ENCODE measurements at places on chromosomes 5 and 9. TPM values are rescaled to one million over a fixed set of nuclear protein-coding genes. Genes with fewer than 3 reads are reported as not detected.

CDC14B gene
- total RNA-seq = 1.0 TPM

FOXD4L3 gene
- not detected for total RNA-seq

PRRX2 gene
- total RNA-seq = 3.4 TPM

FOXD4 gene
- not detected for total RNA-seq

FCN2 gene
- total RNA-seq = not detected

DNA sequence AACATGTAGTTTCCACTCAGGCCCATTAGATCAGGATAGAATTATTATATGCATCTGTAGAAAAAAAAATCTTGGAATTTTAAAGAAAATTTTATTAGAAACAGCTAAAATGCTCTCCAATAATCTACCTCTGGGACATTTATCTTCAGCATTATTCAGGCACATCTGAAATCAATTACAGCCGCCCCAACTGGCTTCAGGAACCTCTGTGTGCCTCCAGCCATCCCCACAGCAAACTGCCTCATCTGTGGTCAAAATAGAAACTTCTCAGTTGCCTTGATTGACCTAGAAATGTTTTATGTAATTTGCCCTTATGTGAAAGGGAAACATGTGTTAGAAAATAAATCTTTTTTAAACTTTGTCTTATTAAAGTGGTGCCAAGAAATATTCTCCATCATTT lies 120.1 kb upstream of the LPAR1 start:
- H3K27me3 ChIP-seq = no peaks in the 10 kb centered on the region
- no peaks in the 10 kb centered on the region for H3K4me1 ChIP-seq
- no peaks in the 10 kb centered on the region for H3K36me3 ChIP-seq

GRCh38 chr9:123253204-123253603 lies 15.2 kb downstream of the STRBP start:
- no peak overlapping the region for H3K27ac ChIP-seq
- no peaks in the 10 kb centered on the region for H3K27me3 ChIP-seq
- H3K4me1 ChIP-seq = peaks cover 5% of the 10 kb centered on the region
- H3K36me3 ChIP-seq = no peaks in the 10 kb centered on the region
- no peak for DNase-seq

GRCh38 chr5:157400741-157401495 lies 59.1 kb upstream of the NIPAL4 start:
- no peak overlapping the region for H3K4me3 ChIP-seq
- peaks cover 9% of the 10 kb centered on the region for H3K4me1 ChIP-seq
- H3K36me3 ChIP-seq = peaks cover 3% of the 10 kb centered on the region
- peaks cover 5% of the 10 kb centered on the region for H3K27me3 ChIP-seq
- DNase-seq = no peak

DNA sequence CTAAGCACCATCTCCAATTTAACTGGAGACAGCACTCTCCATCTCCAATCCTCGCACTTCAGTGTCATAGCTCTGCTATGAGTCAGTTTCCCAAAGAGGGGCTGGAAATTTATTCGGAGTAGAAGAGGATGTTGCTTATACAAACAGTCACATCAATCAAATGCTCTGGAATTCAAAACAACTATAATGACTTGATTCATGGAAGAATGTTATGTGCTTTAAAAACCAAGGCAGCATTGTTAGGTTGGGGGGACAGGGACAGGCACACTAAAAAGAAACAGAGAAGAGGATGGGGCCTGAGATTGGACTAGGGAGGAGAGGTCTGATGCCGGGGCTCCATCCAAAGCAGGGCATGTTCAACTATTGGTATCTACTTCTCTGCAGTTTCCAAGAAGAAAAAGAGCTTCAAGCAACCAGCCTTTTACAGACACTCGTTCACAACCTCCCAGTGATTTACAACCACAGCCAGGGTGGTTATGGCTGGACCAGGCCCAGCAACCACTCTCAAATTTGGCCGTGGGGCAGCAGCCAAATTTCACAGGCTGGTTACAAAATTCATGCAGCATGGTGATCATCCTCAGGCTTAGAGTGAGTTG lies 117.5 kb upstream of the ZNF366 start:
- H3K27ac ChIP-seq = no peak overlapping the region
- no peak overlapping the region for H3K4me3 ChIP-seq
- no peaks in the 10 kb centered on the region for H3K36me3 ChIP-seq
- peaks cover 13% of the 10 kb centered on the region for H3K27me3 ChIP-seq

DNA sequence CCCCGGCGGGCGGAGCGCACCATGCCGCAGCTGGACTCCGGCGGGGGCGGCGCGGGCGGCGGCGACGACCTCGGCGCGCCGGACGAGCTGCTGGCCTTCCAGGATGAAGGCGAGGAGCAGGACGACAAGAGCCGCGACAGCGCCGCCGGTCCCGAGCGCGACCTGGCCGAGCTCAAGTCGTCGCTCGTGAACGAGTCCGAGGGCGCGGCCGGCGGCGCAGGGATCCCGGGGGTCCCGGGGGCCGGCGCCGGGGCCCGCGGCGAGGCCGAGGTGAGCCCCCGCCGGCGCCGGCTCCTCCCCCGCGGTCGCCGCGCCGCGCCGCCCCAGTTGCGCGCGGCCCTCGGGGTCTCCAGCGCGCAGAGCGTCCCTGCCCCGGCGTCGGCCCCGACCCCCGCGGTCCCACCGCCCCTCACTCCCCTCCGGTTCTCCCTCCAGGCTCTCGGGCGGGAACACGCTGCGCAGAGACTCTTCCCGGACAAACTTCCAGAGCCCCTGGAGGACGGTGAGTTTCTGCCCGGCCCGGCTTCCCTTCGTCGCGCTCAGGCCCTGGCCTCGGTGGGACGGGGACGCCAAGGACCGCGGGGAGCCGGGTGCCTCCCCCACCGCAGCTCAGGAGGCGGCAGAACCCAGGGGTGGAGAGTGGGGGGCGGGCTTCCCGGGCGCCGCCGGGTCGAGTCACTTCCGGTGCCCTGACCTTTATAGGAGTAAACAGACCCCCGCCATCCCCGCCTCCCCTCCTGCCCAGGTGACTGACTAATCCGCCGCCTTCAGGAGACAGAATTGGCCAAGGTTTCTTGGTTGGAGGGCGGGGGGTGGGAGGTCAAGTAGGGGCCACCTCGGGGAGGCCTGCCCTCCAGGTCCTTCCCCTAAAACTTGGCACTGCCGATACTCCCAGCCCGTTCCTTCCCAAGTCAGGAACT lies 665 bp downstream of the TCF7 start:
- H3K4me1 ChIP-seq = peaks cover 70% of the 10 kb centered on the region
- H3K4me3 ChIP-seq = peak overlapping the region; percentile 79
- H3K36me3 ChIP-seq = peaks cover 45% of the 10 kb centered on the region

DNA sequence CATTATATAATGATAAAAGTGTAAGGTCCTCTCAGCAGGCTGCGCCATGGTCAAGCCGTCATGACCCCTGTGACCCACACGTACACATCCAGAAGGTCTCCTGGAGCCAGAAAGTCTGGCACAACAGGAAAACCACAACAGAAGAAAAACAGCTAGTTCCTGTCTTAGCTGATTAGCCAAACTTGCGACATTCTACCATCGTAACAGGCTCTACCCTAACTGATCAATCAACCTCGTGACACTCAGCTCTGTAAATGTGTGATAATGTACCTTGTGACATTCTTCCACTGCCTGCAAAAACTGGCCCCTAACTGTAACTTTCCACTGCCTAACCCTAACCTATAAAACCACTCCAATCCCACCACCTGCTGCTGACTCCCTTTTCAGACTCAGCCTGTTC lies 316.4 kb upstream of the TUSC1 start:
- H3K4me1 ChIP-seq = no peaks in the 10 kb centered on the region
- no peak overlapping the region for H3K4me3 ChIP-seq
- H3K27me3 ChIP-seq = no peaks in the 10 kb centered on the region
- DNase-seq = no peak
- H3K36me3 ChIP-seq = no peaks in the 10 kb centered on the region

DNA sequence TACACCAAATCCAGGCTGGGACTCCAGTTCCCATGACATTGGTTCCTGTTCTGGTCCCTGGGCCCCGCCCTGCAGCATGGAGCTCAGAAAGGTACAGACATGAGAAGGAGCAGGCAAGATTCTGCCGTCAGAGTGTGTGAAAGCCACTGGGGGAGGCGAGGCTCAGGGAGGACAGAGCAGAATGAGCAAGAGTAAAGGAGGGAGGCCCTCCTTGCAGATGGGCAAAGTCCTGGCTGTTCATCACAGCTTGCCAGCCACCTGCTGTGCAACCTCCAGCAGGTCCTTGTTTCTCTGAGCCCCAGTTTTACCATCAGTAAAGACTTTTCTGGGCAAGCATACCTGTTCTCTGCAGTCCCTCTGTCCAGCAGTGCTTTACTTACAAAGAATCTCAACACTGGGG lies 73.3 kb downstream of the HRH2 start:
- H3K27me3 ChIP-seq = peaks cover 14% of the 10 kb centered on the region
- H3K4me1 ChIP-seq = peaks cover 2% of the 10 kb centered on the region
- H3K27ac ChIP-seq = no peak overlapping the region
- no peak for DNase-seq

DNA sequence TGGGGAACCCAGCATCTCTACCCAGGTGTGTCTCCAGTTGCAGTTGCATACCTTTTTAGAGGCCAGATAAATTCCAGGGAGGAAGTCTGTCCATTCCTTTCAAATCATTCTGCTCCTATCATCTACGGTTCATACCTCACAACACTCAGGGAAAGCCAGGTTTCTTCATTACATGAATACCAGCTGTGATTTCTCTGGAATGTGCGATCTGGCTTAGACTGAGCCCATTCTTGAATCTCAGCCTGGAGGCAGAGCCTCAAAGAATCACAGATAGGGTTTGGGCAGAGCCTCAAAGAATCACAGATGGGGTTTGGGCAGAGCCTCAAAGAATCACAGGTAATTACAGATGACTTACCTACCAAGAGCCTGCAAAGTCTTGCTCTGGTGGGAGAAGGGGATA lies 7.2 kb downstream of the P4HA2 start:
- H3K27me3 ChIP-seq = no peaks in the 10 kb centered on the region
- peaks cover 18% of the 10 kb centered on the region for H3K36me3 ChIP-seq
- no peak overlapping the region for H3K4me3 ChIP-seq
- no peak for DNase-seq

GRCh38 chr5:83482961-83483360 lies 11.4 kb downstream of the VCAN start:
- peaks cover 8% of the 10 kb centered on the region for H3K27me3 ChIP-seq
- H3K27ac ChIP-seq = no peak overlapping the region

DNA sequence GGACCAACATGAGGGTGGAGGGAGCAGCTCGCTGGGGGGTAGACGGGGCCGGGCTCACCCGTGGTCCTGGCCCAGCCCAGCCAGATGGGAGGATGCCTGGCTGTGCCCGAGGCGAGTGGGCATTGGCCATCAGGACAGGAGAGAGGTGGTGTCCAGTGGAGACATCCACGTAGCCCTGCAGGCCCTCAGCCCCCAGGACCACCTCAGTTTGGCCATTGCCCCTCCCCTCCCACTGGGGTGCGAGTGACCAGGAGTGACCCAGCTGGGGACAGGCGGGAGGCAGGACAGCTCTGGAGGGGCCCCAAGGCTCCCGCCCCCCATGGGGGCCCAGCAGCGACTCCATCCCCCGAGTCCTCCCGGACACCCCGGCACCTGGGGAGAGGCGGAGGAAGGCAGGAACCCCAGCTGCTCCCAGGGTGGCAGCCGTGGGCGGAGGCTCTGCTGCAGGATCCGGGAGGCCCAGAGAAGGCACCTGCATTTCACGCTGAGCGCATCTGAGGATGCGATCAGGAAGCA lies 8.3 kb downstream of the NOXA1 start:
- no peak for DNase-seq
- H3K27me3 ChIP-seq = no peaks in the 10 kb centered on the region
- no peaks in the 10 kb centered on the region for H3K36me3 ChIP-seq
- no peak overlapping the region for H3K27ac ChIP-seq
- H3K4me1 ChIP-seq = no peaks in the 10 kb centered on the region

GRCh38 chr9:127574072-127574993 lies 37.7 kb upstream of the STXBP1 start:
- peak overlapping the region; percentile 88 for H3K27ac ChIP-seq
- peak overlapping the region; percentile 77 for H3K4me3 ChIP-seq
- H3K36me3 ChIP-seq = no peaks in the 10 kb centered on the region
- H3K4me1 ChIP-seq = peaks cover 61% of the 10 kb centered on the region
- no peaks in the 10 kb centered on the region for H3K27me3 ChIP-seq

- H3K27me3 ChIP-seq = no peaks in the 10 kb centered on the region
- no peak for DNase-seq
- no peaks in the 10 kb centered on the region for H3K4me1 ChIP-seq
These were observed 291.3 kb upstream of the PCSK5 start for GRCh38 chr9:75599126-75599525.

DNA sequence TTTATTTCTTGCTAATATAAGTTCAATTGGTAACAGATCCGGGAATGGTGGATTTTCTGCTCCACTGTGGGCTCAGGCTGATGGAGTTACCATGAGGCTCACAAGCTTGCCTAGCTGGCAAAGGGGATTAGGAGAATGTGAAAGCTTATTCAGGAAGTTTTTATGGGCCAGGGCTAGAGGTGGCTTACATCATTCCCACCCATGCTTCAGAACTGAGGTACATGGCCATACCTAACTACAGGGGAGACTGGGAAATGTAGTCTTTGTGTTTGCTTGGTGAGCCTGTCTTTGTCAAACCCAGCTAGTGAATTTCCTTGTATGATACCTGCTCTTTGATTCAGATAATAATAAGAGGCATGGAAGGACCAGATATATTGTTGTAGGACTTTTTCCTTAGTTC lies 105.9 kb upstream of the DHFR start:
- H3K27me3 ChIP-seq = no peaks in the 10 kb centered on the region
- H3K4me3 ChIP-seq = no peak overlapping the region
- peak overlapping the region; percentile 82 for H3K27ac ChIP-seq
- DNase-seq = no peak
- peaks cover 55% of the 10 kb centered on the region for H3K4me1 ChIP-seq

- H3K27ac ChIP-seq = no peak overlapping the region
- no peaks in the 10 kb centered on the region for H3K27me3 ChIP-seq
- no peak for DNase-seq
- no peaks in the 10 kb centered on the region for H3K4me1 ChIP-seq
These were observed 76.7 kb downstream of the STRBP start for GRCh38 chr9:123191680-123192079.

- H3K4me3 ChIP-seq = peak within 1 kb of the TSS; percentile 92
- H3K36me3 ChIP-seq = peaks cover 4% of the 10 kb centered on the region
- H3K4me1 ChIP-seq = peaks cover 19% of the 10 kb centered on the region
- peaks cover 43% of the 10 kb centered on the region for H3K27me3 ChIP-seq
- DNase-seq = peak; percentile 98
- H3K27ac ChIP-seq = peak within 1 kb of the TSS; percentile 93
These were observed at the start of gene SLC36A1 for GRCh38 chr5:151447174-151448037. TSS of gene SLC36A1 (plus strand) at chr5:151447603. CDS start at chr5:151458793, 11,190 bp downstream.

Data from activated CD4-positive, alpha-beta T cell treated with anti-CD3 and anti-CD28 coated beads, Interleukin-2, amount 10 ng/mL, durations not matched to agents 24 days and 14 days (primary cell).